ENCODE measurements at places on chromosomes 1 and 21.

DNA sequence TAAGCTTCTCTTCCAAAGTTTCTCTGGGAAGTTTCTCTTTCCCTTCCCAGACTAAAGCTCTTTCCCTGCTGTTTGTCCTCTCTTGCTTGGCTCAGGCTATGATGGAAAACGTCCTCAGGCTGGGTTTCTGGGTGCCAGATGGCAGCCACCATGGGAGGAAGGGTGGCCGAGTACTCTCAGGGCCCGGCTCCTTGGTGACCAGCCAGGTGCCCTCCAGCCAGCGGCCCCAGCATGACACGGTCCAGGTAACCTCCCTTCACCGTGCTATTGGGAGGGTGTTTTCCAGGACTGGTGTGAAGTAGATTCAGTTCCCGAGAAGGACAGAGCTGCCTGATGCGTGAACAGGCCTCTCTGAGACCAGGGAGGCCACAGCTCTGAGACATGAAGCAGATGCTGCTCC, 60.3 kb downstream of the KIF26B start:
- no peak for DNase-seq

GRCh38 chr1:211356723-211357407, 30.2 kb downstream of the TRAF5 start:
- no peak for DNase-seq

- no peak for DNase-seq
These were observed 639.7 kb upstream of the CXADR start for GRCh38 chr21:16873176-16873575.

DNA sequence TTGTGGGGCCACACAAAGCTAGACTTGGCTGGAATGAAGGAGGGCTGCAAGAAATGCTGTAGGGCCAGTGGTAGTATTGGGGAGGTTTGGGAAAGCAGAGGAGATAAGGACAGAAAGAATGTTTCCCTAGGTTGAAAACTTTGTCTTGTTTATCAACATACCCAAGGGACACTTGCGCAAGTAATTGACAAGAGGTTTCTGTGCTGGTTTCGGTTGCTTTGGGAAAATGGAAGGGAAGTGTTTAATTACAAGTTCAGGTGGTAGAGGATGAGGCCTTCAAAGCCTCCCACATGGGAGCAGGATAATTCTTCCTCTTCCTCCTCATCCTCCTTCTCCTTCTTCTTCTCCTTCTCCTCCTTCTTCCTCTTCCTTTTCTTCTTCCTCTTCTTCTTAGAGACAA, 182.1 kb upstream of the LMO4 start:
- DNase-seq, result no peak

- DNase-seq, result no peak
These were observed 19.6 kb upstream of the PIK3R3 start for GRCh38 chr1:46152016-46152415.

- DNase-seq, result no peak
These were observed 135.3 kb downstream of the RUNX1 start for GRCh38 chr21:34913811-34914210.

- DNase-seq, result no peak
These were observed 44.3 kb upstream of the LRRC7 start for GRCh38 chr1:69523461-69523860.

DNA sequence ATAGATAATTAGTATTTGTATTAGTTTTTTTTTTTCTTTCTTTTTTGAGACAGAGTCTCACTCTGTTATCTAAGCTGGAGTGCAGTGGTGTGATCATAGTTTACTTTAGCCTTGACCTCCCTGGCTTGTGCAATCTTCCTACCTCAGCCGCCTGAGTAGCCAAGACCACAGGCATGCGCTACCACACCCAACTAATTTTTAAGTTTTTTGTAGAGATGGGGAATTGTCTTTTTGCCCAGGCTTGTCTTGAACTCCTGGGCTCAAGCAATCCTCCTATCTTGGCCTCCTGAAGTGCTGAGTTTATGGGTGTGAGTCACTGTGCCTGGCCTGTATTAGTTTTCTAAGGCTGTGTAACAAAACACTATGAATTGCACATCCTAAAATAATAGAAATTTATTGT, 58.3 kb downstream of the MSH4 start:
- no peak for DNase-seq

DNA sequence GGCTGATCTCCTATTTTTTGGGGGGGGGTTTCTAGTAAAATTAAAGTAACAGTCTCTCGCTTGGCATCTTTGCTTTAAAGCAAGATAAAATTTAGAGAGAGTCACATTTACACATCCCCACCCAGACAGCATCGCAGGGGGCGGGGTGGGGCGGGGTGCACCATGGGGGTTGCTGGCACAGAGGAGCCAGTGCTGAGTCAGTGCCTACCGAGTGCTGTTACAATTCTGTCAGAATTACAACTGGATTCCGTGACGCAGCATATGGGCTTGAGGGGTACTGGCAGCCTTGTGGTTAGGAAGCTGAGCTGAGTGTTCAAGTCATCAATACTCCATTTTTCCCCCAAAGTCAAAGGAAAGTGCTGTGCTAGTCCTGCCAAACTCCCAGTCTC, 175.9 kb downstream of the PRDM16 start:
- no peak for DNase-seq

DNA sequence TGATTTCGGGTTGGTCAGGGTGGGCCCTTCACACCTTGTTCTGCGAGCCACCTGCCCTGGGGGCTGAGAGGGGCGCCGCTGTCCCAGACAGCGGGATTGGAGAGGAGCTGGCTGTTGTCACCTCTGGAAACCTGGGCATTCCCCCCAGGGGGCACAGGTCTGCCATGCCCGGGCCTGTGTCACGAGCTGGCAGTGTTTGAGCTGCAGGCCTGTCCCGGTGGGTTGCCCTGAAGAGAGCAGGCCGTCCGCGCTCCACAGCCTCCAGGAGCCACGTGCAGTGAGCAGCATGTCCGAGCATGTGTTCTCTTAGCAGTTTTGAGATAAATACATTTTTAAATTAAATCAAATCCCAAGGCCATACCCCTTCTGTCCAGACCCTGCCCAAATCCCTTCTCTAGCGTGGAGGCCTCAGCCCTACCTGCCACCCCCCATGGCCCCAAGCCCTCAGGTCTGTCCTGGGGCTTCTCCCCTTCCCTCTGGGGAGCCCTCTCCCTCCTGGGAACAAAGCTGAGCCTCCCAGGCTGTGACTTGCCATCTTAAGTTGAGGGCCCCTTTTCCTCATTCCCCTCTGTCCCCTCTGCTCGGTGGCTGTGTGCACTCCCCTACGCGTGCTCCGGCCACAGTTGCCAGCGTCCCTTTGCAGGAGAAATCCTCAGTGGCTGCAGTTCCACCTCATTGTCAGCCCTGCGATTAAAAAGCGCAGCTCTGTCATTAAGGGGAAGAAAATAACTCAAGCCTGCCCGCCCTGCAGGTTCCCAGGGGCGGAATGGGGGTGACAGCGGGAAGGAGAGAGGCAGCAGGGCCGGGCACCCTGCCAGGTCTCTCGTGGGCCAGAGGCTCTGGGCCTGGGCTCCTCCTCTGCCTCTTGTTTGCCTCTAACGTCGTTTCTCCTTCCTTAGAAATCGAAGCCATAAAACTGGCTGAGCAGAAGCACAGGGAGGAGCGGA, 26.6 kb downstream of the SLX9 start:
- DNase-seq, result no peak

- DNase-seq, result no peak
These were observed 36.7 kb downstream of the PARP1 start for GRCh38 chr1:226371027-226371694.

GRCh38 chr1:234065794-234066447, 161.4 kb downstream of the SLC35F3 start:
- peak; percentile 46 for DNase-seq

DNA sequence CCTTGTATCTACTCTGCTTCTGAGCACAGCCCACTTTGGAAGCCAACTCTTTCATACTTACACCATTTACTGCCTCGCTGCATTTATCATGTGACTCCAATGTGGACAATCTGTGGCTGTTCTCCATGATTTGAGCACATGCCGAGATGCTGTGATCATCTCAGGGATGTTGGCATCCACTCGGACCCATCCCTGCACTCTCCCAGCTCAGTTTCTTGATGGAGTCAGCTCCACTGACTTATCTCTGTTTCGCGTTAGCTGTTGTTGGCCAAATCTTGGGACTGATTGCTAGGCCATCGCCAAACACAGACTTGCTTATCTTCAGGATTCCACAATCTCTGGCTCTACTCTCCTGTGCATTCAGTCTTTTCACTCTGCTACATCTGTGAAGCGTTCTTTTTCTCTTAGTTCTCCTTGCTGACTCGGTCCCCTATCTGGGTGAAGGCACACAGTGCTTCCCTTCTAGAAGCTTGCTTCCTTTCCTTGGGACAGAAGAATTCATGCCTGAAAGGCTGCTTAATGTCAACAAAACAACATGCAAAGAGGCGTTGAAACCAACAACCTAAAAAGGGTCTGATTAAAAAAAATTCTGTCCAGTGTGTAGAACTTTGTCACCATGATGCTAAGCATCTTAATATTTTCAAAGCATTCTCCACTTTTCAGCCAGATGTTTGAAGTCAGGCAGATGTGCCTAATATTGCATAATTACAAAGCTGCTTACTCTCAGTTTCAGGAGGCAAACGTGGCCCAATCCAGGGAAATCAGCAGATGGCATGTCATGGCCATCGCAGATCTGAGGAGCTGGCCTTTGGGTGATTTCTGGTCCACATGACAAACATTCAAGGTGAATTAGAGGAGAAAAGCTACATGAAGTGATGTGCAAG, 120.7 kb downstream of the NGF start:
- no peak for DNase-seq

GRCh38 chr1:29964718-29965533, 728.6 kb downstream of the PTPRU start:
- DNase-seq, result no peak

- DNase-seq, result no peak
These were observed 58.5 kb downstream of the WDR4 start for GRCh38 chr21:42820616-42821465.

DNA sequence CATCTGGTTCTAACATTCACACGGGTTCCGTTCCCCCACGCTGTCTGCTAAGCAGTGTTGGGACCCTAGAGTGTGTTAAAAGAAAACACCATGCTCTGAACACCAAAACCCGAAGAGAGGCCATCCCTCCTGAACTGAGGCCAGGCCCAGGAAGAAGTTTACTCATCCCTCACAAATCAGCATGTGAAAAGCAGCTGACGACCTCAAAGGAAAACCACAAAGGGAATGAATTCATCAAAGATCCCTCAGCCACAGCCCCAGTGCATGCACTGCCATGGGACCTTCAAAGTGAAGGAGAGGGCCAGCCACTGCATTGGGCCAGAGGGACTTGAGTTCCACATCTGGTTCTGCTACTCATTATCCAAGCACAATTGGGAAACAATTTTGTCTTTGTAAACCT, 7.0 kb upstream of the PSEN2 start:
- no peak for DNase-seq

DNA sequence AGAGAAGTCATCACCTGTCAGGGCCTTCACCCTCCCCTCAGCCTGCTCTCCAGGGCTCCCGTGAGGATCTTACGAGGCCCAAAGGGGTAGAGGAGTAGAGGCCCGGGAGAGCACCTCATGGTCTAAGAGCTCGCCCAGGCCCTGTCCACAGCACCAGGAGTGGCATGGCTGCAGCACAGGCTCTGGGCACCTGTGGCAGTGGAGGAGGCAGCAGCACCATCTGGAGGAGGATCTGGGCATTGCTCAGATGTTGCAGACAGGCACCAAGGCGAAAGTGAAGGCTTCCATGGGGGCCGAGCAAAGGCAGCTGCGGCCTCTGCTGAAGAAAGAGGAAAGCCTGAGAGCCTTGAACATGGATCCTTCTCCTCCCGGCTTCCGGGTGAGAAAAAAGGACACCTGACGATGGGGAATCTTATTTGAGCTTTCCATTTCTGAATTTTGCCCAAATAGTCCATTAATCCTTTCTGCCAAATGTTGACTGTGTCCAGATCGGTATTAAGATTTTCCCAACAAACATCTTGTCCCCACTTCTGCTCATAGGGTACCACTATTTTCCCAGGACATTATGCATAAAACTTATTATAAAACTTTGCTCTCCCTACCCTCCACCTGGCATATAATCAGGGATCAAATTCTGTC, 604.7 kb downstream of the PTPRC start:
- DNase-seq, result peak; percentile 75

DNA sequence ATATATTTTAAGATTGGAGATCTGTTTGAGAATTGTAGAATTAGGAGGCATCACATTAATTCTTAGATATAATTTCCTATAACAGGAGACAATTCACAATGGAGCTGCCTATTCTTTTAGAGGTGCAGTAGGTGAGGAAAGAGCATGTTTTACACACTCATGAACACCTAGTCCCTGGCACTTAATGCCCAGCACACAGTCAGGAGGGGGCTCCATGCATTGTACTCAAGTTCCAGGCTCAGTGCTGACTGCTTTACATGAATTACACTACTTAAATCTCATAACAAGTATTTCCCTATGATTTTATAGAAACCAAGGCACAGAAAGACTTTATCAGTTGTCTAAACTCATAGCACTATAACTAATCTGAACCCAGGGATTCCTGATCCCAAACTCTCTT, 360 bp upstream of the GBP3 start:
- DNase-seq, result no peak

DNA sequence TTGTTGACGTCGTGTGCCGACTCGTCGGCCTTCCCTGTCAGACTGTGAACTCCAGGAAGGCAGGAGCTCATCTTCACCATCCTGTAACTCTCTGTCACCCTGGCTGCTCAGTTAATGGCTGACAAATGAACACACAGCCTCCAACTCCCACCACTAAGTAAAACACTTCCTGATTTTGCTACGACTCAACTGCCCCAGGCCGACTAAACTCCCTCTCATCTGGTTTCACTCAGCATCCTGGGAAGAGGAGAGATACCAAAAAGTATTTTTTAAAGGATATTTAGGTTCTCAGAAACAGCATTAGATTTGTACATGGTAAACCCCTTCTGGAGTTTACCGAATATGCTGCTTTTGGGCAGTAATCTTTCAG, 18.2 kb upstream of the LHX4 start:
- DNase-seq, result no peak

GRCh38 chr1:101239095-101240040, 2.5 kb downstream of the S1PR1 start:
- DNase-seq, result peak; percentile 50

DNA sequence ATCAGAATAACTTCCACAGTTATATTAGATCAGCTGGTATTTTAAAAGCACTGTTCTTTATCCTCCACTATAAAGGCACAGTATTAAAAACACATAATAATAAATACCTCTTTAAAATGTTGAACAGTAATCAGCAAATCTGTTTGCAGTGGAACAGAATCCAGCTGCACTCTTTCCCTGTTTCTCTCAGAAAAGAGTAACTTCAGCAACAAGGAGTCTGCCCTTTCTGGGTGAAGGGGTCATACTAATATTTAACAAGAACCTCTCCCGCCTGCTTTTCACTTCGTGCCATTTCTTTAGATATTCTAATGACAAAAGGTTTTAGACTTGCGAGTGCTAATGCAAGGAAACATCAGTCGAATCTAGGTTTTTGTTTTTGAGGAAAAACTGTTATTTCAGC, 194.2 kb upstream of the FMN2 start:
- DNase-seq, result no peak

- no peak for DNase-seq
These were observed 28.8 kb upstream of the CSF1 start for GRCh38 chr1:109881906-109882287.

DNA sequence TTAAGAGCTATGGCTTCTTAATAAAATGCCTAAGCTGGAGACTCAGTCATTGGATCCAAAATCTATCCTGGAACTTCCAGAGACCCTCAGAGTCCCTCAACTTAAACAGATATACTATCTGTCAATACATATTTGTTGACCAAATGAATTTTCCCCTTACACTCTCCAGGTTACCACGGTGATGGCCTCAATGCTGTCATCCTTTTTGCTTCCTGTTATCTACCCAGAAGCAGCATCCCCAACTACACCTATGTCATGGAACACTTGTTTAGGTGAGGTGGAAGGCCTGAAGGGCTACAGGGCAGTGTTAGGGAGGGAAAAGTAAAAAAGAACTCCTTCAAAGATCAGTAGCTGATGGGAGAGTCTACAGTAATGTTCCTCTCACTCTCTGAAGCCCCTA, 4.4 kb upstream of the C1orf56 start:
- peak; percentile 10 for DNase-seq
